Glutamatergic neuron (in vitro differentiated cells): ENCODE measurements at places on chromosomes 3 and 15. TPM values are rescaled to one million over a fixed set of nuclear protein-coding genes. Genes with fewer than 3 reads are reported as not detected.

DNA sequence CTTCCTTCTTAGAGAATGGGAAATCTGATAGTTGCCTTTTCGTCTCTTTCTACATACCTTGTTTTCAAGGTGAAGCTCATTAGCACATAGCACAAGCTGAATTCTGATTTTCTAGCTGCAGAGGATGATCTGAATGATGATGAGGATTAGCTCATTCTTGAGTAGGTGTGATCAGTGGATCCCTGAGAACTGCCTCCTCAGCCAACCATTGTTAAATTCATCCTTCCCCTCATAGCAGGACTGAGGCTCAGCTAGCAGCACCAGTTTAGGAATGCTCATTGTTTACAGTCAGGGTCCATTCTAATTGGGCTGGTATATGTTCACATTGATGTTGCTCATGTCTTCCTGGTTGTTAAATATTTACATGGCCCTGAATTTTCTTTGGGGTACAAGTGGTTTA lies 299.9 kb upstream of the MME start:
- no peaks in the 10 kb centered on the region for H3K36me3 ChIP-seq
- H3K4me1 ChIP-seq, result peaks cover 2% of the 10 kb centered on the region
- no peak overlapping the region for H3K27ac ChIP-seq
- no peaks in the 10 kb centered on the region for H3K27me3 ChIP-seq

GRCh38 chr3:42505128-42505848 lies 2.8 kb downstream of the VIPR1 start:
- no peaks in the 10 kb centered on the region for H3K36me3 ChIP-seq
- no peak overlapping the region for H3K4me3 ChIP-seq
- H3K27me3 ChIP-seq, result peaks cover 20% of the 10 kb centered on the region
- no peak overlapping the region for H3K27ac ChIP-seq

DNA sequence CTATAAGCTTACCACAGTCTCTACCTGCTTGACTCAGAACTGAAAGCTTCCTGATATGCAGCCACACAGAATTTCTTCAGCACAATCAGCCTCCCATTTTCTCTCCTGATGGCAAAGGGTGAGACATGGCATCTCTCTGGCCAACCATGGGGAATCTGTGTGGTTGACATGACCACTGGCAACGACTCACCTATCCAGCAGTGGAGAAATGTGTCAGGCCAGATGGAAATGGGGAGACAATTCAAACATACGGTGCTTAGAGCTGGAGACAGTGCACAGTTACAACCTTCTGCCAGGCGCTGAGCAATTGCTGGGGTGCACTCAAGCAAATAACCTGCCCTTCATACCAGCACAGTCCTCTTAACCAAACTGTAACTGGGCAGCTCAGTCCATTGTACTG lies 3.6 kb downstream of the ZNF385D start:
- H3K4me1 ChIP-seq, result peaks cover 30% of the 10 kb centered on the region
- peak overlapping the region; percentile 78 for H3K4me3 ChIP-seq
- no peaks in the 10 kb centered on the region for H3K27me3 ChIP-seq
- no peak overlapping the region for H3K27ac ChIP-seq
- no peaks in the 10 kb centered on the region for H3K36me3 ChIP-seq
- no peak for DNase-seq

DNA sequence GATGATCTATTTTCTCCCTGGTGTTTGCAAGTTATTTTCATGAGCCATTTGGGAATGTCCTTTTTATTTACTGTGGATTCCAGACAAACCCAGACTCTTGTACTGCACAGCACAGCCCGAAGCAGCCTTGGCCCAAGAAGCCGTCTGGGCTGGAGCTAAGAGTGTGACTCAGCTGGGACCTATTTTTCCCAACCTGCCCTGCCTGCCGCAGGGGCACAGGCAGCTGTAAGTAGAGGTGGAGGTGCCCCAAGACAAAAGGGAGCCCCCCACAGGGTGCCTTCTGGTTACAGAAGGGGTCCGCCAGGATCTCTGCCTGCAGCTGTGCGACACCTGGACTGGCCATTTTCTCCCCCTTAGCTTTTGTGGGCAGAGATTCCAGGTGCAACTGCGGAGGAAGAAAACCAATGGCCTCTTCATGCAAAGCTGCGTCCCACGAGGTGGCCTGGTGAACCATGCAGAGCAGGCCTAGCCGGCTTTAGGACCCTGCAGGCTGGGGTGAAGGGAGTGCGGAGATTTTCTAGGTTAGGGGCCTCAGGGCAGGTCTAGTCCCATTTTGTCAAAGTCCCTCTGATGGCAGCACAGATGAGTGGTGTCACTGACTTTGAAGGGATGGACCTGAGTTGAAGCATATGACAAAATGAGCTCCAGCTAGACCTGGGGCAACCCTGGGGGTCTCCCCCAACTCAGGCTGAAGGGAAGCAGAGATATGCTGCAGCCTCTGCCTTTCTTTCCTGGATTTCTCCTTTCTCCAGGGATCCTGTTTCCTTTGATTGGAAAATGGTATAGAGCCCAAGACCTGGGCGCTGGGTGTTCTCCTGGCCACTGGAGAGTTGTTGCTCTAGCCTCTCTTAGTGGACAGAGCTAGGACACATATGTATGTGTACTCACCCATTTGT lies 131.2 kb downstream of the KLF13 start:
- H3K4me1 ChIP-seq, result peaks cover 3% of the 10 kb centered on the region
- DNase-seq, result no peak
- H3K4me3 ChIP-seq, result no peak overlapping the region
- peaks cover 13% of the 10 kb centered on the region for H3K36me3 ChIP-seq
- no peak overlapping the region for H3K27ac ChIP-seq
- no peaks in the 10 kb centered on the region for H3K27me3 ChIP-seq

GRCh38 chr3:74415731-74416130 lies 198.7 kb downstream of the CNTN3 start:
- H3K27ac ChIP-seq, result no peak overlapping the region
- no peak overlapping the region for H3K4me3 ChIP-seq
- DNase-seq, result no peak
- no peaks in the 10 kb centered on the region for H3K27me3 ChIP-seq
- no peaks in the 10 kb centered on the region for H3K36me3 ChIP-seq

DNA sequence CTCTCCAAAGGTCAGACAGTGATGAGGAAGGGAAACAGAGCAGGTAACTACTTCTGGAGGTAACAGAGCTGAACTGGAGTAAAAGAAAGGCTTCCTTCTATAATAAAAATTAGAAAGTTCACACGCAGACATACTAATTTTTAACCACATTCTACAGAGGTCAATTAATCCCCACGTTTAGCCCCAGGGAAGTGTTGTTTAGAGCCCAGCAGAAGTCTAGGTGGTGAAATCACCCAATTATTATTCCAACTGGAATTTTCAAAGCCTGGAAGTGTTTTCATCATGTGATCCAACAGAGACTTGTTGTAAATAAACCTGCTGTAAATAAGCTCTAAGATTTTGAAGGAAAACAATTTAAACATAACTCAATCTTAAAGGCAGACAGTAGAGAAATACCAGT lies 6.8 kb downstream of the ALDH1A2 start:
- H3K4me3 ChIP-seq, result no peak overlapping the region
- peaks cover 7% of the 10 kb centered on the region for H3K27me3 ChIP-seq
- no peak overlapping the region for H3K27ac ChIP-seq

GRCh38 chr3:82082796-82083195 lies 321.4 kb upstream of the GBE1 start:
- H3K27ac ChIP-seq, result no peak overlapping the region
- no peak for DNase-seq
- no peaks in the 10 kb centered on the region for H3K27me3 ChIP-seq
- H3K4me1 ChIP-seq, result peaks cover 30% of the 10 kb centered on the region
- no peak overlapping the region for H3K4me3 ChIP-seq

- H3K36me3 ChIP-seq, result no peaks in the 10 kb centered on the region
- no peaks in the 10 kb centered on the region for H3K27me3 ChIP-seq
- no peak overlapping the region for H3K27ac ChIP-seq
- peaks cover 7% of the 10 kb centered on the region for H3K4me1 ChIP-seq
Measured at GRCh38 chr15:93135459-93135858, 46.4 kb upstream of the RGMA start.

GRCh38 chr15:64112073-64112772 lies 16.4 kb downstream of the SNX1 start:
- peaks cover 6% of the 10 kb centered on the region for H3K4me1 ChIP-seq
- no peak overlapping the region for H3K4me3 ChIP-seq
- no peaks in the 10 kb centered on the region for H3K27me3 ChIP-seq
- no peak for DNase-seq
- no peak overlapping the region for H3K27ac ChIP-seq
- no peaks in the 10 kb centered on the region for H3K36me3 ChIP-seq

DNA sequence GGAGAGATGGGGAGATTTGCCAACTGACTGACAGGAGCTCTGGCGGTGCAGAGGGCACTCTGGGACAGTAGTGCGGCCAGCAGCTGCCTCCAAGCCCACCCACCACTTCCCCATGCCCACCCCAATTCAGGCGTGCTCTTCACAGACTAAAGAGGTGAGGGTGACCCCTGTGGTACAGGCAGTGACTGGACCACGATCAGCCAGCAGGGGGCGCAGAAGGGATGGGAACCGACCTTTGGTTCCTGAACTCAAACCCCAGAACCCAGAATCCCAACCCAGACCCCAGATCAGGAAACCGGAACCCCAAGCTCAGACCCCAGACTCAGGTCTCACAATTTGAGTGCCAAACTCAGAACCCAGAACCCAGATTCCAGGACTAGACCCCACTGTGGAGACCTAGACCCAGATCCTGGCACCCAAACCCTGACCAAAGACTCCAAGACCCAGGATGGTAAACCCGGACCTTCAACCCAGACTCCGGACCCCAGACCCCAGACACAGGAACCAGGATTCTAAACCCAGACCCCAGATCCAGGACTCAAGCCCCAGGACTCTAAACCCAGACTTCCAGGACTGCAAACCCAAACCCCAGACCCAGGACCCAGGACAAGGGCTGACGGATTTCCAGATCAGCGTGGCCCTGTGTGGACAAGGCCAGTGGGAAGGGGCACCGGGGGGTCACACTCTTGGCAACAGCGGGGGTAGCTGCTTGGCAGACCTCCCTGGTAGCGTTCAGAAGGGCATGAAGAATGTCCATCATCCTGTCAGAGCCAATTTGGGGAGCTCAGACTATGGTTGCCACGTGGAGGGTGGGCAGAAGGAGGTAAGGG lies 3.7 kb upstream of the MYL3 start:
- H3K36me3 ChIP-seq, result no peaks in the 10 kb centered on the region
- DNase-seq, result peak; percentile 91

- peaks cover 4% of the 10 kb centered on the region for H3K27me3 ChIP-seq
- no peak overlapping the region for H3K27ac ChIP-seq
- no peaks in the 10 kb centered on the region for H3K4me1 ChIP-seq
- no peak overlapping the region for H3K4me3 ChIP-seq
- no peak for DNase-seq
- H3K36me3 ChIP-seq, result no peaks in the 10 kb centered on the region
Measured at GRCh38 chr3:156803952-156804741, 22.0 kb upstream of the LEKR1 start.

GRCh38 chr15:72495007-72495406 lies 20.9 kb downstream of the ARIH1 start:
- H3K4me3 ChIP-seq, result no peak overlapping the region
- no peaks in the 10 kb centered on the region for H3K27me3 ChIP-seq
- no peaks in the 10 kb centered on the region for H3K36me3 ChIP-seq
- H3K4me1 ChIP-seq, result peaks cover 30% of the 10 kb centered on the region
- peak overlapping the region; percentile 65 for H3K27ac ChIP-seq
- DNase-seq, result no peak

The LINGO1 gene
- 180 TPM for total RNA-seq

The NR1I2 gene
- not detected for total RNA-seq

The BLM gene
- 5.4 TPM for total RNA-seq

The IL5RA gene
- not detected for total RNA-seq

The GABRB3 gene
- total RNA-seq, result 287 TPM

The EDEM1 gene
- total RNA-seq, result 16.3 TPM

The TMEM62 gene
- total RNA-seq, result 19.1 TPM
